ENCODE measurements at places on chromosomes 3 and 15. TPM values are rescaled to one million over a fixed set of nuclear protein-coding genes. Genes with fewer than 3 reads are reported as not detected.

Gene ACKR2
- total RNA-seq: not detected

Gene IGSF11
- 4.4 TPM for total RNA-seq

Gene PLA2G4E
- not detected for total RNA-seq

Gene LIPC
- total RNA-seq: not detected

Gene GRK7
- total RNA-seq: not detected

Gene CTSH
- total RNA-seq: 47.1 TPM

Gene CHRM5
- total RNA-seq: not detected

Gene FLNB
- total RNA-seq: 394 TPM

Gene CAMP
- not detected for total RNA-seq

Gene TXNRD3
- total RNA-seq: 5.8 TPM

Gene PGBD4
- total RNA-seq: 1.8 TPM

Gene TTLL13
- total RNA-seq: 0.14 TPM

Gene NDN
- total RNA-seq: 0.28 TPM

Gene CFAP161
- total RNA-seq: not detected

Gene B3GALNT1
- 0.21 TPM for total RNA-seq

Gene ADAMTS9
- 0.78 TPM for total RNA-seq

Gene STRIT1
- total RNA-seq: not detected

Gene SLC35G2
- 30.5 TPM for total RNA-seq

Gene SPINT1
- 1.2 TPM for total RNA-seq

Gene CILP
- 0.07 TPM for total RNA-seq

Gene IL12A
- total RNA-seq: 0.94 TPM

Gene SNX22
- 0.90 TPM for total RNA-seq

Gene EIF4E3
- 3.7 TPM for total RNA-seq

Gene DUOXA2
- total RNA-seq: not detected

Gene TMEM212
- total RNA-seq: not detected

Gene CHRNA5
- 32.6 TPM for total RNA-seq

Gene BFSP2
- not detected for total RNA-seq

Gene PRTG
- 9.9 TPM for total RNA-seq

Gene GDPGP1
- total RNA-seq: 3.7 TPM

Gene MKRN3
- 2.5 TPM for total RNA-seq

Gene ZNF639
- 21.5 TPM for total RNA-seq

Gene TGM4
- 0.12 TPM for total RNA-seq

Gene AGTR1
- 0.54 TPM for total RNA-seq

Gene CGGBP1
- total RNA-seq: 39.9 TPM

Gene CFAP91
- total RNA-seq: 0.29 TPM

Gene DPPA4
- total RNA-seq: not detected

Gene GOLGA6B
- not detected for total RNA-seq

Gene UCN2
- 8.2 TPM for total RNA-seq

Gene GPR15
- total RNA-seq: not detected

Data from A549 treated with ZK216348 at 1 μM for 4 hours (cell line).